ENCODE measurements at places on chromosomes 11 and 22.

DNA sequence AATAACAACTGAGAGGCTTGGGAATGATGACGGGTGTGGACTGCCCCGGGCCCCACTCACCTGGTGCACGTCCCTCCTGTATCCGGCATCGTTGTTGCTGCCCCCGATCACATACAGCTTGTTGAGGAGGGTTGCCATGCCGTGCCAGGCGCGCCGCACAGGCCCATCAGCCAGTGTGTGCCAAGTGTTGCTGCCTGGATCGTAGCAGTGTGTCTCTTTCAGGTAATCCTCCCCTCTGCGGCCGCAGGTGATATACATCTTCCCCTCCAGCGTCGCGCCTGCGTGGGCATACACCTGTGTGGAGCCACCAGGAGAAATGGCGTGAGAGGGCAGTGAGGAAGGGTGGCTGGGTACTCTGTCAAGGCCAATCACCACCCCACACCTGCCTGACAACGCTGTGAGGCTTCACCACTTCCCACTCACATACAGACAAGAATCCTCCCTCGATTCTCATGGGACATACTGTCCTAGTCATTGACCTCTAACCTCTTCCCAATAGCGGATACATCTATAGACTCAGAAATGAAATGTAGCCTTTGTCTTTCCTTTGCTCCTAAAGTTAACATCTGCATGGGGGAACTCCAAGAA is 8.9 kb upstream of the SCARF2 start:
- DNase-seq, result no peak

DNA sequence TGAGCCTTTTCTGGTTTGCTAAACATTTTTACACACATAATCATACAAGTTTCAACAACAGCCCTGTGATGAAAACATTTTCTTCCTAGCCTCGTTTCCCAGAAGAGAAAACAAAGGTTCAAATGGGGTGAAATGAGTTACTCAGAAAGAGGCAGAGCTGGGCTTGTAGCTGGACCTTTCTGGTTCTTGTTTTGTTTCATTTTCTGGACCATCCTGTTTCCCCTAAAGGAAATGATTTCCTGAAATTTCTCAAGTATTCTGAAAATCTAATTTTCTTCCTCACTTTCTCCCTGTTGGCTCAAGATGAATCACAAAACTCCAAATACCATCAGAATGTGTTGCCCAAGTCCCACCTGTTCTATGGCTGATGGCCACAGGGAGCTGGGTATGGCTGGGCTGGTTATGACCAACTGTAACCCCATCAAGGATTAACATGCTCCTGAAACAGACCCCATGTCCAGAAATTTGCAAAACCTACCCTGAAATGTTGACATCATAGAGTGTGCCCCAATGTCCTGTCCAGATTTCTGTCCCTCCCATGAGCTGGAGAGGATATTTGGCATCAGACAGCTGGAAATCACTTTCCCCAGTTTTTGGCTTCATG is 6.7 kb upstream of the APOL4 start:
- DNase-seq, result no peak

GRCh38 chr11:126466236-126467045 is 111.0 kb downstream of the ST3GAL4 start:
- no peak for DNase-seq

GRCh38 chr22:40387746-40388145 is 17.4 kb downstream of the SGSM3 start:
- no peak for DNase-seq

- DNase-seq, result no peak
Measured at GRCh38 chr22:21736084-21736642, 569 bp upstream of the YPEL1 start.

DNA sequence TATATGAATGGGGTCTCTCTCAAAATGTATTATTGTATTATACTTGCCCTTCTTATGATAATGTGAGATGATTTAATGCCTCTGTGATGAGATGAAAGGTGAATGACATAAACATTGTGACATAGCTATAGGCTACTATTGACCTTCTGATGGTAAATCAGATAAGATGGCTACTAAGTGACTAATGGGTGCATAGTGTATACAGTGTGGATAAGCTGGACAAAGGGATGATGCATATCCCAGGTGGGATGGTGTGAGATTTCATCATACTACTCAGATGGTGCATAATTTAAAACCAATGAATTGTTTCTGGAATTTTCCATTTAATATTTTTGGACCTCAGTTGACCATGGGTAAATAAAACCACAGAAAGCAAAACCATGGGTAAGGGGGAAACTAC is 243.5 kb downstream of the SBF2 start:
- no peak for DNase-seq

GRCh38 chr11:120066738-120067437 is 71.0 kb downstream of the TRIM29 start:
- DNase-seq, result no peak

- no peak for DNase-seq
Measured at GRCh38 chr22:37808294-37808657, 542 bp downstream of the GCAT start.

DNA sequence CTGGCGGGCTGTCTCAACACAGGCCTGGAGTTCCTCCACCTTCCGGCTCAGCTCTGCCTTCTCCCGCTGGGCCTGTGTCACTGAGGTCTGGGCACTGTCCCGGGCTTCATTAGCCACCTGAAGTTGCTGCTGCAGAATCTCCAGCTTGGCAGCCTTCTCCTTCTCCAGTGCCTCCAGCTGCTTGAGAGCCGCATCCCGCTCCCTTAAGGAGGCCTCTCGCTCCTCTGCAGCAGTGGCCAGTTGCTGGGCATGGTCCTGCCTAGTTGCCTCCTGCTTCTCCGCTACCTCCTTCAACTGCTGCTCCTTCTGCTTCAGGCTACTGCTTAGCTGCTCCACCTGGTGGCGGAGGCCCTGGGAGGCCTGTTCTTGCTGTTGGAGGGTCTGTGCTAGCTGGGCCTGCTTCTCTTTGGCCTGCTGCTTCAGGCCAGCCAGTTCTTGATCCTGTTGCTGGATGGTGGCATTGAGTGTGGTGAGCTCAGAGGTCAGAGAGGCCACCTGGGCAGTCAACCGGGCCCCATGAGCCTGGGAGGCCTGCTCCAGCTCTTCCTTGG is 16.9 kb downstream of the IL18BP start:
- DNase-seq, result no peak

GRCh38 chr22:46072110-46072881 is 78.0 kb upstream of the PPARA start:
- no peak for DNase-seq

- no peak for DNase-seq
Measured at GRCh38 chr11:119282495-119282894, 34.4 kb downstream of the MCAM start.

DNA sequence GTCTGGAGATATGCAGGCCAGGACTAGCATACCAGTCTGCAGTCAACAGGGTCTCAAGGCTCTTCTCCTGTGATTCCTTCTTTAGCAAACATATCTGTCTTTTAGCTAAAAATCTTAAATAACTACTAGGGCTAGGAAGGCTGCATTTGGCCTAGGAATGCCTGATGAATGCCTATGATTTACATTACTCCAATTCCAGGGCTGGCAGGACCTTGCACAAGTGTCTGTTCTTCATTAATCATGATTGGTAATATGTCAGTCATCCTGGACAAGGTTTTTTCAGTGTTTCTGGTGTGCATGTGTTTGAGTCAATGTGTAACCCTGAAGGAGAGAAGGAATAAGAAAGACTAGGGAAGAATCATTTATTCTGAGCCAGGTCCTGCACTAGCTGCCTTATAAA is 280.5 kb upstream of the NARS2 start:
- DNase-seq, result peak; percentile 10

DNA sequence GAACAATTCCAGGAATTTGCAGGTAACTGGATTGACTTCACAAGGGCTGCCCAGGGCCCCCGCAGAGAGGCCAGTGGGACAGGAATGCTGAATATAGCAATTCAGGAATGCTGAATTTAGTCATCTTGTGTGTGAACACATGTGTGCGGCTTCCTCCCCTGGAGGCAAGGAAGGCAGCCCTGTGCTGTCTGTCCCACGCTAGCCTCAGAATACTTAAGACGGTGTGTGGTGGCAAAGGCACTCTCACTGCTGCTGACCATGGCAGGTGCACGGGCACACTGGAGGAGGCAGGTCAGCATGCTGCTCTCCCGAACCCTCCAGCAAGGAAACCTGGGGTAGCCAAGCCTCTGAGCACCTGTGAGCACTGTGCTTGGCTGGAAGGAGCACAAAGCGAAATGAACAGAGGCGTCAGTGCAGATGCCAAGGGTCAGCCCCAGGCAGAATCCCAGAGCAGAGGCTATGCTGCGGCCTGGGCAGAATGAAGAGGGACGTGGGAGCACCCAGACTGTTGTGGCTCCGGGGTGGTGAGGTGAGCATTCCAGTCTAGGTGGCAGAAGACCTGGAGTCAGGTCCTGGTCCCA is 2.7 kb downstream of the GNAZ start:
- no peak for DNase-seq

DNA sequence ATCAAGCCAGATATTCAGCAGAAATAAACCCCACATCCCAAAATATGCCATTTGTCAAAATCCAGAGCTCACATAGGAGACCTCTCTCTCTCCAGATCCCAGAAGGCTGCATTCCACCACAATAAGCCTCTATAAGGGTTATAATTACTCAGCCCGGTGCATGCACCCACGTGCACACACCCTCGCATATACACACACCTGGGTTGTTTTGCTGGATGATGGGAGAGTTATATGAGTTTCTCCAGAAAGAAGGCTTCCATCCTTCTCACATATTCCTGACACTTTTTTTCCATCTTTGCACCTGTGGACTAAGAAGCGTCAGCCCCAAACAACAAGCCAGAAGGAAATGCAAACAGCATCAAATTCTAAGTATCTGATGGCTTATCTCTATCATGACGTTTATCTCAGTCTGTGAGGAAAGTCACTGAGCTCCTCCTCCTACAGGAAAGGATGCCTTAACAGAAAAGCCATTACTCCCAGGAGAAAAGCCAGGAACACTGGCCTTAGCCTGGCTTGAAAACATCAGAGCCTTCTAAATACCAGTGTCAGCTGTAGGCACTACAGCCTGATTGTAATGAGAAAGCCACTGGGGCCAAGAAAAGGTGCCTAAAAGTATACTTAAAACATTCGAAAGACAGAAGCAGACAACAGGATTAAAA is 253.2 kb downstream of the LARGE1 start:
- DNase-seq, result no peak

- no peak for DNase-seq
Measured at GRCh38 chr11:59267736-59268475, 55.2 kb upstream of the MPEG1 start.

GRCh38 chr22:30864441-30865420 is 103.8 kb downstream of the MORC2 start:
- no peak for DNase-seq

DNA sequence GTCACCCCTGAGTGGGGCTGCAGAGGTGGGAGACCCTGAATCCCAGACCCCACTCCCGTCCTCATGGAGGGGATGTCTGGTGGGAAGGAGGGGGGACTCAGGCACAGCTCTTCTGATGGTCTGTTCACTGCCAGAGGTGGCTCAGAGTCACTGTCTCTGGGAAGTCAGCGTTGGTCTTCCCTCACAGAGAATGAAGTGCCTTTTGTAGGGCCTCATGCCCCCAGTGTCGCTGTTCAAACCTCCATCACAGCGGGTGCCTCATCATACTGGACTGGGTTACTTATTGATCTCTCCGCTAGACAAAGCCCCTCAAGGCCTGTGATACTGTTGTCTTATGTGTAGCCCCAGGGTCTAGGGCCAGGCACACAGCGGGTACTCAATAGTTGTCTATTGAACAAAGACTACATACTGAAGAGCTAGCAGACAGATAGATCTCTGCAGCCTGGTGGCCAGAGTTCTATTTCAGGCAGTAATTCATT is 41.3 kb downstream of the CD6 start:
- no peak for DNase-seq

- no peak for DNase-seq
Measured at GRCh38 chr11:34165786-34166555, 60.5 kb downstream of the NAT10 start.

DNA sequence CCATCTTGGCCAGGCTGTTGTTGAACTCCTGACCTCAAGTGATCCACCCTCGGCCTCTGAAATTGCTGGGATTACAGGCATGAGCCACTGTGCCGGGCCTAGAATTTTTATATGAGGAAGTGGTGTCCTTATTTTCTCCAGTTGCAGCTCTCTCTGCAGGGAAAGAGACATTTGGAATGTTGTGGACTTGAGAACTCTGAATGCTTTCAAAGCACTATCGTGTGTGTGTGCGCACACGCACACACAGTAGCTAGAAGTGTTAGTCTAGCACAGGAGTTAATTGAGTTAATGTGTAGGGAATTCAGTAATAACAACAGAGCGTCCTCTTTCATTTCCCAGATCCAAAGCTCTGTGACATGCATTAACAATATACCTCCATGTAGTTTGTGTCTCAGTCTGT is 164.0 kb upstream of the RASSF10 start:
- DNase-seq, result no peak

DNA sequence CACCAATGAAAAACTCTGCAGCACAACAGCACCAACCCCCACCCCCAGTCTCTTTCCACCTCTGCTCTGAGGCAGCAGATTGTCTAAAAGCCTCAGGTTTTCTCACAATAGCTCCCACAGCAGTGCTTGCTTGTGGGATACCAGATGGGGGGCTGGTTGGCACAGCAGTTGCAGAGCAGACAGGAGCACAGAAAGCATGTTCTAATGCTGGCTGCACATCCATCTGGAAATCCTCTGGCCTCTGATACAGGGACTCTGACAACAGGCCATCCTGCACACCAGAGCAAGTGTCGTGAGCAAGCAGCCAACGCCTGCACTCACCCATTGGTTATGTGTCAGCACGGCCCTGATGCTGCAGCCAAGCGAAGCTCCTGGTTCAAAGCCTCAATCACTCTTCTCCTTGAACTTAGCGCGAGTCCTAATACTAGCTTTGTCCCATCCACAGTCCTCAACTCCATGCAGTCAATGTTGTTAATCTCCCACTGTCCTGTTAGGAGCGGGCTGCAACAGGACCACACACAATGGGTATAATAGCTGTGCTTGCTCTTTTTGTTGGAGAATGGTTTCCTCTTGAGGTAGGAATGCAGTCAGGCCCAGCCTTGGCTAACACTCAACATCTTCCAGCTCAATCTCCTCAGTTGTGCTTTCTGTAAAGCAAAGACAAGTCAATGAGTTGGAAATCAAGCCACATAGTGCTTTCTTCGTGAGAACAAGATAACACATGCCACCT is 30.3 kb downstream of the VSTM5 start:
- DNase-seq, result no peak

GRCh38 chr11:13577881-13578280 is 82.1 kb upstream of the PTH start:
- DNase-seq, result no peak
